Gastroesophageal sphincter (tissue), 4 donors: ENCODE measurements at places on chromosomes 5 and 9. TPM values are rescaled to one million over a fixed set of nuclear protein-coding genes. Genes with fewer than 3 reads are reported as not detected.

Gene ANGPTL2
- 52.5 TPM for total RNA-seq

Gene RACK1
- 1,812 TPM for total RNA-seq

Gene BTNL3
- total RNA-seq, result not detected

Gene LECT2
- total RNA-seq, result not detected

Gene FOXD4
- 0.13 TPM for total RNA-seq

Gene NRG2
- total RNA-seq, result 7.6 TPM

Gene NR6A1
- total RNA-seq, result 0.40 TPM

Gene PCDHB11
- 3.1 TPM for total RNA-seq

GRCh38 chr5:149379177-149379761 lies at the start of gene IL17B:
IL17B (minus strand) TSS chr5:149379292; CDS start chr5:149379225, 67 bp downstream.
- ATAC-seq, result no peak

DNA sequence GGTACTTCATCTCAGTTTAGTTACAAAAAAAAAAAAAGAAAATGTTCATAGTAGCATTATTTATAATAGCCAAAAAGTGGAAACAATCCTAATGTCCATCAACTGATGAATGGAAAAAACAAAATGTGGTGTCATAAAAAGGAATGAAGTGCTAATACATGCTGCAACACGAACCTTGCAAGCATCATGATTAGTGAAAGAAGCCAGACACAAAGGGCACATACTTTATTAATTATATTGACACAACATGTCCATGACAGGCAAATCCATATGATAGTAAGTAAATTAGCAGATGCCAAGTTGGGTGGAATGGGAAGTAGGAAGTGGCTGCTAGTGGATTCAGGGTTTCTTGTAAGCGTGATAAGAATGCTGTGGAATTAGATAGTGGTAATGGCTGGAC lies 54.2 kb downstream of the PCDHGC5 start:
- no peak for ATAC-seq

DNA sequence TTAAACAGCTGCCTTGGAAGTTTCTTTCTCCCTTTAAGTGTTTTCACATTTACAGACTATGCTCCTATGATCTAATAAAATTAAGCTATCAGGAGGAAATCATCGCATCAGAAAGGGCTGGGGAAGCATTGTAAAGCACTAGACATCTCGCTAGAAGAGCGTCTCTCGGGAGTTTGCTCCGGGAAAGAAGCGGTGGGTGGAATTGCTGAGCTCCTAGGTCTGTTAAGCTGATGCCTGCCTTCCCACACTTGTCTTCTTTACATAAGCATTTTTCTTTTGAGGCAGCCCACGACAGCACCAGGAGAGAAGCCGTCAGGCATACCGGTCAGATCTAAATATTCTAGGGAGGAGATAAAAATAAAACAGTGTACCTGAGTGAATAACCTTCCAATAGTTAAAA lies 541.7 kb upstream of the TUSC1 start:
- no peak for ATAC-seq

- no peak for ATAC-seq
Measured at GRCh38 chr5:140267559-140268018, 35.3 kb downstream of the PFDN1 start.

GRCh38 chr5:151808451-151809169 lies 36.9 kb downstream of the G3BP1 start:
- ATAC-seq, result no peak

DNA sequence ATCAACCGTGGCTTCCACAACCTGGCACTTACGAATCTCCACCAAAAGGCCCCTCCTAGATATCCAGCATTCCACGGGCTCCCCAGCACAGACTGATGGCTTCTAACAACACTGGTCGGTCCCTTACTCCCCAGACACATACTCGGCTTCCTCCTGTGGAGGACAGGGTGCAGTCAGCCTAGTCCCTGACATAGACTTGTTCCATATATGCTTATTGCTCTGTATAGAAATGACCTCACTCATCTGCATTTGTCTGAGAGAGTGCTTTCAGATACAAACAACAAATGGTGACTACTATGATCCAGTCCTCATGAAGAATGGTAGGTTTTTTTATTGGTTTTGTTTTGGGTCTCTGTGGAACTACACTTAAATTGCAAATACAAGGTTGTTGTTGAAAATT lies 72.4 kb downstream of the TMEM215 start:
- no peak for ATAC-seq

GRCh38 chr5:75656311-75657003 lies 45.2 kb downstream of the ANKDD1B start:
- ATAC-seq, result peak; percentile 61

DNA sequence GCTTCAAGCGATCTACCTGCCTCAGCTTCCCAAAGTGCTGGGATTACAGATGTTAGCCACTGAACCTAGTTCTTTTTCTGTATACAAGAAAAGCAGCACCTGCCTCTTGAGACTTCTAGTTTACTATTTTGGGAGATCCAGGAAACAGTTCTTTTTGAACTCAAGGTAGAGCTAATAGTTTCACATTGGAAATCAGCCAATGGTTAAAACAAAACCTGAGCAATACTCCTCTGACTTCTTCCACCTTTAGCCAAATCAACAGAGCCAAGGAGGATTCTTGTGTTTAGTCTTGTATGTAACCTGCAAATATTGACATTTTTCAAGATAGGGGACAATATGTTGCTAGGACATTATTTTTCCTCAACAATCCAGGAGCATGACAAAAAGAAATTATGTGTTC lies 349.4 kb downstream of the SH3GL2 start:
- ATAC-seq, result no peak

- no peak for ATAC-seq
Measured at GRCh38 chr9:24698881-24699518, 153.3 kb upstream of the IZUMO3 start.

DNA sequence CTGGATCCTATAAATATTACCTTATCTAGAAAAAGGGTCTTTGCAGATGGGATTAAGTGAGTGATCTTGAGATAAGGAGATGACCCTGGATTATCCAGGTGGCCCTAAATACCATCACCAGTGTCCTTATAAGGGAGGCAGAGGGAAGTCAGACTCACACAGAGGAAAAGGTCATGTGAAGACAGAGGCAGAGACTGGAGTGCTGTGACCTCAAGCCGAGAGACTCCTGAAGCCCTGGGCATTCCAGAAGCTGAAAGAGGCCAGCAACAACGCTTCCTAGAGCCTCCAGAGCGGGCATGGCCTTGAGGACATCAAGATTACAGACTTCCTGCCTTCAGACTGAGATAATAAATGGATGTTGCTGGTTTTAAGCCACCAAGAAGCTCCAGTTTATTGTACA lies 118.8 kb downstream of the ATPSCKMT start:
- no peak for ATAC-seq

- no peak for ATAC-seq
Measured at GRCh38 chr9:16924311-16924915, 53.9 kb upstream of the BNC2 start.

GRCh38 chr9:131409458-131409992 lies 15.6 kb downstream of the PRRC2B start:
- ATAC-seq, result no peak

DNA sequence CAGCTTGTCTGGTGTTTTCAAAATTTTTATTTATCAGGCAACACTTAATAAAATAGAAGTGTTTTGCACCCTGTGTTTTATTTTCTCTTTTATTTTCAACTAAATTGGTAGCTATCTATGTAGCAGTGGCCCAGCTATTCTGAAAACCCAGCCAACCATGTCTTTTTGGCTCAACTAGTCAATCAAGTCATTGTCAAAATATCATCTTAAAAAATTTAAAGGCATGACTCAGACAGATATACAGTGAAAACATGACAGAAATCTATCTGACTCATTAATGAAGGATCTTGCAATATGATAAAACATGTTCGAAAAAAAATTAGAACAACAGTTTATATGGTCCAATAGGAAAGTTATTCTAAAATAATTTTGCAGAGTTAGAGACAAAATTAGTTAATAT lies 75.1 kb downstream of the HSD17B4 start:
- no peak for ATAC-seq

GRCh38 chr5:141647851-141648250 lies 3.4 kb downstream of the FCHSD1 start:
- ATAC-seq, result no peak

GRCh38 chr9:95595721-95596295 lies 79.0 kb upstream of the PTCH1 start:
- no peak for ATAC-seq

GRCh38 chr5:74155501-74155900 lies 485.0 kb downstream of the ENC1 start:
- ATAC-seq, result no peak

DNA sequence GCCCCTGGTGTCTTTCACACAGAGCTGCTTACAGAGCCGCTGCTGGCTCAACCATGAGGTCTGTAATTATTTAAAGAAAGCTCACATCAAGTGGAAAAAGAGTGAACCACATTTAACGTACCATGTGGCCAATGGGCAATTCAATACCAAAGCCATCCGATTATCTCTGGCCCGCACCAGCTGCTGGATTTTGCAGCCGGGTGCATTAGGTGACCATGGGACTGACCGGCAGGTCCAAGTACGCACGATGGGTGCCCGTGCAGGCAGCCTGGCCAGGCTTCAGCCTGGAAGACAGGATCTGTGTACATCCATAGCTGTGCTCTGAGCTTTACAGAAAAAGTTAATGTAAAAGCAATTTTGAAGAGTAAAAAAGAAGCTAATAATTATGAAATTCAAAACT lies 20.5 kb downstream of the PPARGC1B start:
- no peak for ATAC-seq

DNA sequence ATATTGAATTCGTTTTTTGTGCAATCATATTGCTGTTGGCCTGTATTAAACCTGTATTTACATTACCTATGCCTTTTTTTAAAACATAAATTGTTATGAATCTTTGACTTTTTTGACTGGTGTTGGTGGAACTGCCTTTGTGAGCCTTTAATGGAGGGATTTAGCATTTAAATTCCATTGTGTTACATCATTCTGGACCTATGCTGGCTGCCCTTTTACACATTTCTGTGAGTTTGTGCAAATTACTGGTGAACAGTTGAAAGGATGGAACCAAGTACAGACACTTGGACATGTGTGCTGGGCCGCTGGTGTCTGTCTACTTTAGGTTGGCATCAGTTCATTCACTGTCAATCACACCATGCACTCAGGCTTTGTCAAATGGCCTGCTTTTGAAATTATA lies 3.4 kb downstream of the SNX18 start:
- no peak for ATAC-seq

- no peak for ATAC-seq
Measured at GRCh38 chr5:175484829-175485228, 6.5 kb downstream of the SFXN1 start.

GRCh38 chr9:99050924-99051323 lies 54.0 kb upstream of the TGFBR1 start:
- no peak for ATAC-seq
